ENCODE measurements at places on chromosomes 16 and 17.

- no peak for DNase-seq
These were observed 9.4 kb upstream of the MEOX1 start for GRCh38 chr17:43671031-43671692.

DNA sequence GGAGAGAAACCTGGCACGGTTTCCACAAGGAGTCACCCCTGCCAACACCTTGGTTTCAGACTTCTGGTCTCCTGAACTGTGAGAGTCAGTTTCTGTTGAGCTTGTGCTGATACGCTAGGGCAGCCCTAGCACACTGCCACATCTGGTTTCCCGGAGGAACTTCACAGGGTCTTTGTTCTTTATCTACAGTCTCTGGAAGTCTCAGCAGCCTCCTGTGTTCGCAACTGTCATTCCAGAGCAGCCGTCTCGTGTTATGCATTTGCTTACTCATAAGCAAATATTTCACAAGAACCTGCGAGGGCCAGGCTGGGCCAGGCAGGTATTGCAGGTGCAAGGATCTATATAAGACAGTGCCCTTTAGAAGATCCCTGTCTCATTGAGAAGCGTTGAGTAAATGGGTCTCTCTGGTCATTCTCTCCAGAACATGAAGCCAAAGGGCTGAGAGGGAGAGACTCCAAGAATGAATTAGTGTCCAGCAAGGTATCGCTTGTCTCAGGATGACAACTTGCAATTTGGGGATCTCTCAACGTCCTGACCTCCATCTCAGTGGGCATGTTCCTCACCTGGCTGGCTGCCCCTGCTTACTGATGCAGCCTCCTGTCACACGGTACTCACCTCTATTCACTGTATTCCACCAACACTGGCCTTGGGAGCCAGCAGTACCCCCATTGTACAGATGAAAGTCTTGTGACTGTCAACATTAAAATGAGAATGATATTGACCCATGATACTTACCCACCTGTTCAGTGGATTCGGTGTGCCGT lies 141.2 kb downstream of the WWOX start:
- DNase-seq = no peak

- DNase-seq = no peak
These were observed 23.4 kb downstream of the NGFR start for GRCh38 chr17:49518346-49519078.

DNA sequence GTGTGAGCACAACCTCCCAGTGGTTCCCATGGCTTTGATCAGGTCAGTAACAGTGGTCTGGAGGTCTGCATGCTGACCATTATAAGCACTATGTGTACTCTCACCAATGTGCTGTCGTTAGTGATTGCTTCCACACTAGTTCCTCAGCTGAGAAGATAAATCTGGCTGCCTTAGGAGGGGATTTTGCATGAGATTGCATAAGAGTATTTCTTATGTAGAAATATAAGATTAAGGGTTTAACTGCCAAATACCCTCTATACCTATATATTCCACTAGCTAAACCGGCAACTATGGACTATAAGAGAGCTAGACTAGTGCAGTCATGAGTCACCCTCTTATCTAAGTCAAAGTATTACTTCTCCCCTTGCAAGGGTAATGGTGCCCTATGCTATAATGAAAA lies 580.2 kb downstream of the CDH11 start:
- DNase-seq = no peak

GRCh38 chr16:89023151-89023551 lies 46.1 kb upstream of the CBFA2T3 start:
- no peak for DNase-seq

- DNase-seq = no peak
These were observed 148.4 kb downstream of the RPTOR start for GRCh38 chr17:80692931-80693467.

- DNase-seq = no peak
These were observed 6.8 kb downstream of the SPPL2C start for GRCh38 chr17:45851464-45851863.

DNA sequence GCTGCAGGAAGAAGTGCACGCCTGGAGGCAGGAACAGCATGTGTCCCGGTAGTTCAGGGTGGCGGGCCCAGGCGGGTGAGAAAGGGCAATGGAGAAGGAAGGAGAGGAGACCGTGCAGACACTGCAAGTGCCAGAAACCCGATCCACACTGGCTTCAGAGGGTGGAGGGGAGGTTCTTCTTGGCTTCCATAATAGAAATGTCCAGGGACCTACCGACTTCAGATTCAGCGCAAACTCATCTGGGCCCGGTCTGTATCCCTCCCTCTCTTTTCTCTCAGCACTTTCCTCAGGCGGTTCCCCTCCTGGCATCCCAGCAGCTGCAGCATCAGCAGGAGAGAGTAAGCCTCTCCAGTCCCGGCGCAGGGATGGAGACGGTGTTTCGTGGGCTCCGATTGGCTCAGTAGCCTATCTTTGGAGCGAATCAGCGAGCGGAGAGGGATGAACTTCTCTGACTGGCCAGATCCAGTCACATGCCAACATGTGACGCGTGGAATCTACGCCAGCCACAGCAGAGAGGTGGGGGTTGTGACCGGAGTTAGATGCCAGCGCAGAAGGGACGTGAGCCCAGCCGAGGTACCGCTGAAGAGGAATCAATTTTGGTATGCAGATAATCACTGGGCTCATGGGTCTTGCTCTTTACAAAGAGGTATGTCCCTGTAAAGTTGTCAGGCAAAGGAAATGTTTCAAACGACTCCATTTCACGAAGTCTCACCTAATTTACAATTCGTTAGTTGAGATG lies 1.9 kb upstream of the PRPSAP2 start:
- peak; percentile 92 for DNase-seq

GRCh38 chr16:10266809-10267208 lies 84.6 kb upstream of the GRIN2A start:
- DNase-seq = no peak

GRCh38 chr17:8074554-8074953 lies 13.0 kb downstream of the ALOX12B start:
- no peak for DNase-seq

DNA sequence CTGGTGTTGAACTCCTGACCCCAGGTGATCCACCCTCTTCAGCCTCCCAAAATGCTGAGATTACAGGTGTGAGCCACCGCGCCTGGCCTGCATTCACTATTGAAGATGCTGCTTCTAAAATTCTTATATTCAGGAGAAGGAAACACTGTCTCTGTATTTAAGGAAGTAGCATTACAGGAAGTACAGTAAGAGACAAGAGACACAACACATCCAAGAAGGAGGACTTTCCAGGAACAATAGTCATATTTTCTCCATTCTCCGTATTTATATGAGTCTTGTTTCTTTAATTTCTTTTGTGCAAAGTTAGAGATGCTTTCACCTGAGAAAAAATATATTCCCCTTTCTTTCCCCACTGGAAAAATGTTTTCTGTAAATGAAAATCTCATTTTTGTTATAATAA lies 18.3 kb upstream of the ABCA3 start:
- peak; percentile 31 for DNase-seq

DNA sequence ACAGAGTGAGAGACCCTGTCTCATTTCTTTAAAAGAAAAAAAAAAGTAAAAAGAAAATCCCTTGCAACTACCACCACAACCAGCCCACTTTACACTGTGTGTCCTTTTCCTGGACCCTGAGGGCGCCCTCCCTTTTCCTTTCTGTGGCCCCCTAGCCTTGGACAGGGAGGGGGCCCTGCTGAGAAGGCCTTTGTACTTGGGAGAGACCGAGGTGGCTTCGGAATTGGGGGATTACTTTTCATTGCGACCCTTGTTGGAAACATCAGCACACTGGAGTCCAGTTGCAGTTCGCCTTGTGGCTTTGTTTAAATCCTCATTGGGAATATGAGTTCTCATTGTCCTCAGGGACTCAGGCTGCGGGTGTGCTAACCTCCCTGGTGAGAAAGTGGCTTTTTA lies 9.4 kb upstream of the DNASE1 start:
- DNase-seq = no peak

- no peak for DNase-seq
These were observed 231.5 kb downstream of the MRTFB start for GRCh38 chr16:14302399-14303181.

DNA sequence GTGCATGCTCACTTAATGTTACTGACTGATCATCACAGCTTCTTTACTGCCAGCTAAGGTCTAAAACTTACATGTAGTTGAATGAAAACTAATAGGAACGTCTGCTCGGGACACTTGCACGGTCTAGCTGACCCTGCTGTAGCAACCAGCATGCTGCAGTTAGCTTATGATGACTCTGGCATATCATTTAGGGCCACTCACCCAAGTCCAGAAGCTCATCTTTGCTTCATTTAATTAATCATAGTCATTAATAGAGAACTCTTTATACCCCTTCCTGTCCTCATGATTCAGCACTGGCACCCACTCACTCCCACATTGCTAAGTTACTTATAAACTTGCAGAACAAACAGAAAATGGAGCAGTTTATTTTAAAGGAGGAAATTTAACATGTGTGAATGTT lies 136.3 kb downstream of the NLK start:
- DNase-seq = peak; percentile 29

- no peak for DNase-seq
These were observed 6.8 kb upstream of the CLUH start for GRCh38 chr17:2718150-2718938.

- peak; percentile 21 for DNase-seq
These were observed 50.8 kb upstream of the ZCCHC14 start for GRCh38 chr16:87543436-87544191.

- no peak for DNase-seq
These were observed 49.0 kb downstream of the RHOT1 start for GRCh38 chr17:32191306-32191705.

DNA sequence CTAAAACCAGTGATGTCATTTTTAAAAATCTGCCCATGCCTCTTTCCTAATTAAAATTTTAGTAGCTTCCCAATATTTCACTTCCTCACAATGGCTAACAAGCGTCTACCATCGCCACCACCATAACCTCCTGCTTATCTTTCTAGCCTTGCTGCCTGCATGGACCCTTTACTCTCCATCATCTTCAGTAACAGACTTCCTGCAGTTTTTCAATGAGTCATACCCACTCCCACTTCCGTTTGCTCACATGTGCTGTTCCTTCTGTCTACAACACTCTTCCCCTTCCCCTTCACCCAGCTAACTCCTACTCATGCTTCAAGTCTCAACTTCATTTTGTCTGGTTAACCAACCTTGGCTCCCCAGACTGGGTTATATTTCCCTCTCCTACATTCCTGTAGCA lies 12.8 kb upstream of the SKAP1 start:
- peak; percentile 54 for DNase-seq

DNA sequence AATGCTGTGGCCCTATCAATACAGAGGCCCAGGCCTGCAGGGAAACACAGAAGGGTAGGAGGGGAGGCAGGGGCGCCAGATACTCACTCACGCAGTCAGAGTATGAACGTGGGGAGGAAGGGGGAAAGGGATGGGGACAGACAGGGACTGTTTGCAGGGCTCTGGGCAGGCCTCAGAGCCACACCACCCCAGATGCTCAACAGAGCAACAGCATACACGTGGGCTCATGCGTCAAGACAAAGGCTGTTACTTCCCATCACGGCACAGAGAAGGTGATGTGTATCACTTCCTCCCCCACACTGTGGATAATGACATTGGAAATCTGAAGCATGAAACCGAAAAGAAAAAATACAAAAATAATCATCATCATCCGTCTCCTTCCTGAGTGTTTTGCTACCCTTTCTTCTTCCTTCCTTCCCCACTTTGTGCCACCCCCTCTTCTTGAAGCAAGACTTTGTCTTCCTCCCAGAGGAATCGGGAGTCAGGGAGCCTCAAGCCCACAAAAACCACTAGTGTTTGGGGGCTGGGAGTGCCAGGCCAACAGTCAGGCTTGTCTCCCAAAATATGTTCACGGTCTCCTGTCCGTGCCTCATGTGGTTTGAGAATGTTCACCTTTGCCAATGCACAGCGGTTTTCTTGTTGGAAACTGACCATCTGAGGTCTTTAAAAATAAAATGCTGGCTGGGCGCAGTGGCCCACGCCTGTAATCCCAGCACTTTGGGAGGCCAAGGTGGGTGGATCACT lies 20.1 kb downstream of the SLC39A11 start:
- DNase-seq = peak; percentile 58

DNA sequence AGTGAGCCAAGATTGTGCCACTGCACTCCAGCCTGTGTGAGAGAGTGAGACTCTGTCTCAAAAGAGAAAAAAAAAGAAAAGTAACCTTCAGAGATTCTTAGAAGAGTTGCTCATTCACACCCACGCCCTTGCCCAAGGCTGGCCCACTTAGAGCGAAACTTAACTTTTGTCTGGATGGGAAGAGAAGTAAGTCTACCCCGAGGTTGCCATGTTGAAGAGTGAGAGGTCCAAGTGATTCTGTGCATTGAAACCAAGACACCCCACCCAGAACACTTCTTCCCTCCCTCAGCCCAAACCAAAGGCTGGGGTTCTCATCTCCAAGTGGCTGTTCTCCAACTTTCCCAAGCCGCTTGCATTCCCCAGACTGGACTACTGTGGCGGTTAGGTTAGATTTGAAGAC lies 2.4 kb upstream of the CISD3 start:
- DNase-seq = peak; percentile 96

GRCh38 chr17:45431531-45432404 lies 902 bp downstream of the ARHGAP27 start:
- peak; percentile 84 for DNase-seq

GRCh38 chr17:74592087-74592990 lies at the start of gene CD300LD:
Gene CD300LD (minus strand): TSS chr17:74592283. CDS start chr17:74592202, 81 bp downstream.
- no peak for DNase-seq

DNA sequence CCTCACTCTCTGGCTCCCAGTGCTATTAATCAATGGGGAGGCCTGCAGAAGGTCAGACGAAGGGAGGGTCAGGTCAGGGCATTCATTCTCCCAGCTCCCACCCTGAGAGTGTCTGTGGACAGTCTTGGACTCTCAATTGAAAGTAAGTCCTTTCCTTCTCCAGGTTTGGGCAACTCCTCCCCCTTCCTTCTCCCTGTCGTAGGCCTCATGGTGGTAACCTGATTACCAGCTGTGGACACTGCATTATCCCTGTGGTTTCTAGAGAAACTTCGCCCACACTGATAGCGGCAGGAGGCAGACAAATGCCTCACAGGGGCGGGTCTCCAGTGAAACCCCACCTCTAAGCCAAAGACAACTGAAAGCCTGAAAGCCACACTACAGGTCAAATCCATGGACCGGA lies 57.7 kb upstream of the SLC25A19 start:
- DNase-seq = peak; percentile 39
